Stimulated activated CD8-positive, alpha-beta memory T cell treated with anti-CD3 and anti-CD28 coated beads, Interleukin-2, amount 100 ng/mL, for 1 hour (primary cell): ENCODE measurements at places on chromosomes 4 and X.
A peak's percentile ranks its signal among the peaks of the same experiment; 100 is the strongest.

GRCh38 chr4:180557348-180557747 lies 1685.9 kb upstream of the TENM3 start:
- DNase-seq: no peak

GRCh38 chr4:128715616-128716015 lies 93.9 kb upstream of the JADE1 start:
- no peak for DNase-seq

DNA sequence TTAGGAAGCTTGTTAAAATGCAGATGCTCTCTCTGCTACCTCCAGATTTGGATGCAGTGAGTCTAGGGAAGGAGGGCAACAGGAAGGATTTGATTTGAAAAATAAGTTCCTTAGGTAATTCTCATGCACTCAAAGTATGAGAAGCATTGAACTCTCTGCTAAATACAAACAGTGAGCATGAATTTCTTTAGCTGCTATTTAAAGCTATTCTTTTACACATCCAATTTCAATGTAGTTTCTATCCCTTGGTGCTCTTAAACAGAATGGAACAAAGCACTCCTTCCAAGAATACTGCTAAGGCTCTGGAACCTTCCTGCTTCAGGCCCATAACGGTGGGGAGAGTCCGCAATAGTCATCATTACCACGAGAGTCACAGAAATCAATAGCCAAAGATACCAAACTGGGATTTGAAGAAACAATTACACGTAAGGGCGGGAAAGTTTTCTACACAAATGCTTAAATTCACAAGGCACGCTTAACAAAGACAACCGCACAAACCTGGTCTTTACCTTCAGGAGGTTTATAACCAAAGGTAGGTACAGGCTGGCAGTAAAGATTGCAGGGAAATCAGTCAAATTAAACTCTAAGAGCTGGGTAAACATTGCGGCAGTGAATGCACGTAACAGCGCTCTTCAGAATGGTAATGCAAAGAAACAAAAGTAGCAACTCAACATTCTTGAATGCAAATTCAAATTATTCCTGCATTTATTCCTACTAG lies 123.2 kb upstream of the NAP1L5 start:
- no peak for DNase-seq

- no peak for DNase-seq
Observed at GRCh38 chrX:79138658-79139241, 5.7 kb upstream of the GPR174 start.

DNA sequence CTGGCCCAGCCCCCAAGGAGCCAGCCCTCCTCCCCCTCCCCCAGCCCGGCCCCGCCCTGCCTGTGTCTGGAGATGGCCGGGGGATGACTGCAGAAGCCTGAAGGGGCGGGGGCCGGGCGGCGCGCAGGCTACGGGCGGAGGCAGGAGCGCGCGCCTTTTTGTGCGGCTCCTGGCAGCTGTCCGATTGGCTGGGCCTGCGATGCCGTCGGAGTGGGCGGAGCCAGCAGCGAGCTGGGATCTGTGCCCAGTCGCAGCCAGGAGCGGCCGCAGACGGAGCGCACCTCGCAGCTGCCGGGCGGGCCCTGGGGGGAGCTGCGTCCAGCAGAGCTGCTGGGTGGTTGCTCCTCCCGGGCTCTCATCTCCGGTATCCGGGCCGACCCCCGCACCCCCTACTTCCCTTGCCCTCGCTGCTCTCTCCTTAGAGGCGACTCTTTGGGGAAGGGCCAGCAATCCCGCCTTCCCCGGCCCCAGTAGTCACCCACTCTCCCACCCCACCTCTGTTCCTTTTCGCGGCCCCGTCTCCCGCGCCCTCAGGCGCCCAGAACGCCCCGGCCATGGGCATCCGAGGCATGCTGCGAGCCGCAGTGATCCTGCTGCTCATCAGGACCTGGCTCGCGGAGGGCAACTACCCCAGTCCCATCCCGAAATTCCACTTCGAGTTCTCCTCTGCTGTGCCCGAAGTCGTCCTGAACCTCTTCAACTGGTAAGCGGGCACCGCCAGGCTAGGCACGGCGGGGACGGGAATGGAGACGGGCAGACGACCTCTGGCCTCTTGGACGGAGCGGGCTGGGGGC lies at the start of gene GABRQ:
Gene GABRQ (plus strand): TSS at position 247 of the 794 bp plus-strand sequence. CDS start 308 bp downstream, at position 555.
- no peak for DNase-seq

- DNase-seq: no peak
Observed at GRCh38 chr4:163415668-163416067, 57.9 kb downstream of the TKTL2 start.

- no peak for DNase-seq
Observed at GRCh38 chrX:15751155-15751819, 13.2 kb downstream of the CA5B start.

- no peak for DNase-seq
Observed at GRCh38 chr4:53465281-53465680, 87.8 kb downstream of the FIP1L1 start.

DNA sequence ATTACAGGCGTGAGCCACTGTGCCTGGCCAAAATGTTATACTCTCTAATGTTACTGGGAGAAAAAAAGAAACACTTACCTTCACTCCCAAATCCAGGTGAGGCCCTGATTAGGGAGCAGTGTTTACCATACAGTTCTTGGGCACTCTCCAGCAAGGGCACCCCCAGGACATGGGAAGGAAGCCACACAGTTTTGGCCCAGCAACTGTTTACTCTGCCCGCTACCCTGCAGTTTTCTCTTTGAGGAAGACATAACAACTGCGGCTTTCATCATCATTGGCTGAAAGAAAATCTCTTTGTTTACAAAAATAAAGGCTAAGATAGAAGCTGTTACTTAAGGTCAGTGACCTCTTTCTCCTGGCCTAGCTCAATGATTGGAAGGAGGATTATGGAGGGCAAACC lies 145.5 kb upstream of the DUSP21 start:
- no peak for DNase-seq

DNA sequence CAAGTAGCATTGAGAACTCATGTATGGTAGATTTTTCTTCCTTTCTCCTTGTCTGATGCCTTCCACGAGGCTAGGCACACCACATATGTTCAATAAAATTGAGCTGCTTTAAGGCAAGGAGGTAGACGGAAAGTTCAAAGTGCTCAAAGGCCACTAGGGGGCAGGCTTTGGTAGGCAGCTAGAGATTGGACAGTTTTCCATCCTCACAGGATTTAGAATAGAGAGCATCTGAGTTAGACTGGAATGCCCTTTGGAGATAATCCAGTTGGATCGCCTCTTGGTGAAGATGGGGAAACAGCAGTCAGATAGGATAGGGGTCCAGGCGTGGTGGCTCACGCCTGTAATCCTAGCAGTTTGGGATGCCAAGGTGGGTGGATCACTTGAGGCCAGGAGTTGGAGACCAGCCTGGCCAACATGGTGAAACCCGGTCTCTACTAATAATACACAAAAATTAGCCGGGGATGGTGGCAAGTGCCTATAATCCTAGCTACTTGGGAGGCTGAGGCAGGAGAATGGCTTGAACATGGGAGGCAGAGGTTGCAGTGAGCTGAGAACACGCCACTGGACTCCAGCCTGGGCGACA lies 30.4 kb downstream of the ELF4 start:
- peak; percentile 20 for DNase-seq

DNA sequence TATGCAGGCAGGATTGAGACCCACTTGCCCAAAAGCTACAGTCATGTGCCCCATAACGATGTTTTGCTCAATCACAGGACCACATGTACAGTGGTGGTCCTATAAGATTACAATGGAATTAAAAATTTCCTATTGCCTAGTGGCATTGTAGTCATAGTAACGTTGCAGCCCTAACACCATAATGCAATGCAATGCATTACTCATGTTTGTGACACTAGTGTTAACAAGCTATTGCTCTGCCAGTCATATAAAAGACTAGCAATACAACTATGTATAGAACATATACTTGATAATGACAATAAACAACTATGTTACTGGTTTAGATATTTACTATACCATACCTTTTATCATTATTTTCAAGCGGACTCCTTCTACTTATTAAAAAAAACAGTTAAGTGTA lies 50.6 kb downstream of the VGLL1 start:
- no peak for DNase-seq

DNA sequence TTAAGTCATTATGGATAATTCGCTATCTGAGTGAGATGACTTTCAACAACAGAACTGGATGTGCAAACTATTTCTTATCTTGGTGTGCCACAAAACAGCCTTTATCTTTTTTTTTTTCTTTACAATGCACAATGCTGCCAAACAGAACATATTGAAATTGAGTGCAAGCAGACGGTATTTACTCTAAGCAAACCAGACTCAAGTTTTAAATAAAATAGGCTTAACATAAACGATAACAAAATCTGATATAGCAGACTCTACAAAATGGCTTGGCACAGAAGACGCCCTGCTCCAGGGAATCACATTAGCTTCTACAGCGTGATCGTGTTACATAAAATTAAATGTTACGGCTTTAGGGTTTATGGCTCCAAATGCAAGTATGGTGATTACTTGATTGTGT lies 9.6 kb upstream of the STK32B start:
- DNase-seq: no peak
